ENCODE measurements at places on chromosomes 11 and 22.
A peak's percentile ranks its signal among the peaks of the same experiment; 100 is the strongest.

- no peak for DNase-seq
These were observed 406.6 kb upstream of the LARGE1 start for GRCh38 chr22:34326901-34327300.

- DNase-seq = no peak
These were observed 160.0 kb upstream of the TRPC6 start for GRCh38 chr11:101743828-101744227.

- DNase-seq = no peak
These were observed 101.8 kb upstream of the CTSC start for GRCh38 chr11:88439356-88439755.

DNA sequence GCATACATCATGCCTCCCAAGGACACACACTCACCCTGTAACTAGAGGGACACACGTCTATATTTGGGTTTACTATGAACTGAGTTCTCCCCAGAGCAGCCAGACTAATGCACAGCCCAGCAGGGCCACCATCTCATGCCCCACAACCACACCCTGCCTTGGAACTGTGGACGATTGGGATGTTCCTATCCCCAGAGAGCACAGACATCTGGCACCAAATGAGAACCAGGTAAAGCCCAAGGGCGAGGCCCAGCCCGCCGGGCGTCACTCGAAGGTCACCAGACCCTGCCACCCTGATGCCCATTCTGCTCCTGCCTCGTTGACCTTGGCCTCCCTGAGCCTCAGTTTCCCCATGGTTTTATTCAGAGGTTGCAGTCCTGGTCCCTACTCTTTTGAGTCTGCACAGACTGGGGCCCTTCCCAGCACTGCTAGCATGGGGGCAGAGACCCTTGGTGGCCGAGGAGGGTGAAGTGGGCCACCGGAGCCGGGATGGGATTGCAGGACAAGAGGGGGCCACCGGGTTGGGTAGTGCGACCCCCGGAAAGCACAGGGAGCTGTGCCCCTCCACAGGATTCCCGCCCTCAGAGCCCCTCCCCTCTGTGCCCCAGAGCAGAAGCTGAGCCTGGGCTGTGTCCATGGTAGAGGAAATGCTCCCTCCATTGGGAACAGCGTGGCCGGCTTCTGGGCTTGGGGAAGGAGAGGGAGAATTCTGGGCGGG, 56.8 kb downstream of the IGLL5 start:
- no peak for DNase-seq

DNA sequence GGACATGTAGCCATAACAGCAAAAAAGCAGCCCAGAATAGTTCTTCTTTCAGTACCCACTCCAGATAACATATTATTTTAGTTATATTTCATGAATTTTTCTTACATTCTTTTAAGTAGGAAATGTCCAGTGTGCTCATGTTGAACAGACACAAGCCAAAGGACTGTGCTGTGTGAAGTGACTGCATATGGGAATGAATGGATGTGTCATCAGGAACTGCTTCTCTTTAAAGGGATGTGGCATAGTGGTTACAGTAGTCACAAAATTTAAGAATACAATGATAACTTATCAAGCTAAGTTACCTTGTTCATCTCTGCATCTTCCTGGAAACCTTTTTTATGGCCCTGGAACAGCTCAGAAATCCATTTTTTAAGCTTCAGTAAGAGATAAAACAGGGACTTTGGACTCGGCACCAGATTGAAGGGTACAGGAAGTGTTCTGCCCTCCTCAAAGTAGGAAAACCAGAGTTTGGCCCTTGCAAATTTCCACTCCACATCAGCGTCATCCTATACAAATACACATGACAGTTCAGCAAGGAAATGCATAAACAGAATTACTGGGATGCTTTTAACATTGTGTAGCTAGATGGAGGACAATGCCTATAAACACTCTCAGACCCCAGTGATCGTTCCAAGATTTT, 112.8 kb downstream of the TRPC6 start:
- no peak for DNase-seq

DNA sequence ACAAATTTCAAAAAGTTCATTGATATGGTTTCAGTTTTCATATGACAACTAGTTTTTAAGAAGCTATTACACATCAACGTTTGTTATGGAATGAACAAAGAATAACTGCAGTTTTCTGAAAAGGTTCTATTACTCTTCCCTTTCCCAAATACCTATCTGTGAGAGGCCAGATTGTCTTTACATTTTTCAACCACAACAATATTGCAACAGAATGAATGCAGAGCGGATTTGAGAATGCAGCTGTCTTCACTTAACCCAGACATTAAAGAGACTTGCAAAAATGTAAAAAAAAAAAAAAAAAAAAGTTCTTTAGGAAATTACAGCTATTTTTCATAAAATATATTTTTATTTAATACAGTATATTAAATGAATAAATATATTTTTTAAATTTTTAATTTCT, 250.8 kb downstream of the DDX10 start:
- no peak for DNase-seq

- DNase-seq = peak; percentile 45
These were observed 1.5 kb downstream of the HIPK3 start for GRCh38 chr11:33258631-33259205.

GRCh38 chr11:61690706-61691379, 10.7 kb downstream of the DAGLA start:
- DNase-seq = no peak

- DNase-seq = no peak
These were observed at the start of gene SUSD2 for GRCh38 chr22:24181088-24181995. Gene SUSD2 (plus strand): TSS chr22:24181487. CDS start chr22:24181520, 33 bp downstream.

DNA sequence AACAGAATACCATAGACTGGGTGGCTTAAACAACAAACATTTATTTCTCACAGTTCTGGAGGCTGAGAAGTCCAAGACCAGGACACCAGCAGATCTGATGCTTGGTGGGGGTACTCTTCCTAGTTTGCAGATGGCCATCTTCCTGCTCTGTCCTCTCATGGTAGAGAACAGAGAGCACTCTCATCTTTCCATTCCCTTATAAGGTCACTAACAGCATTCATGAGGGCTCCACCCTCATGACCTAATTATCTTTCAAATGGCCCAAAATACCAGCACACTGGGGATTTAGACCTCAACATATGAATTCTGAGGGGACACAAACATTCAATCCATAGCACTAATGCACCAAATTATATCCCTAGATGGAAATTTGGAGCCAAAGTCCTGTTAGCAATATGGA, 6.1 kb downstream of the STK33 start:
- no peak for DNase-seq

GRCh38 chr11:65821107-65821506, 12.7 kb upstream of the SNX32 start:
- no peak for DNase-seq

DNA sequence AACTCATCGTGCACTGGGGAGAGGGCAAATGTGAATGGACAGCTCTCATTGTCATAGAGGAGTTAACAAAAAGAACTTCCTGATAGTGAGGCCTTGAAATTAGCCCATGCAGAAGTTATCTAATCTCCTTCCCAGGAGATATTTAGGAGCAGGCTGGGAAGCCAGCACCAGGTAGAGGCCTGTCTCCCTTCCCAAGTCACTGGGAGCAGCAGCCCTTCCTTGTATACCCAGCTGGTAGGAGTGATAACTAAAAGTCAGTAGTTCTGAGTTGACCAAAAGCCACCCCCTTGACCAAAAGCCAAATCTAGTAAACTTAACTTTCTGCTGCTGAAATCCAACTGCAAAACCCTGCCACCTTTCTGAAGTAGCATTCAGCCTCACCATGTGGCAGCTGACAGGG, 1.4 kb upstream of the BACE1-AS start:
- DNase-seq = no peak

GRCh38 chr22:11626422-11626773, 3901.6 kb upstream of the OR11H1 start:
- no peak for DNase-seq

- DNase-seq = no peak
These were observed 123.3 kb upstream of the LUZP2 start for GRCh38 chr11:24373516-24373915.

DNA sequence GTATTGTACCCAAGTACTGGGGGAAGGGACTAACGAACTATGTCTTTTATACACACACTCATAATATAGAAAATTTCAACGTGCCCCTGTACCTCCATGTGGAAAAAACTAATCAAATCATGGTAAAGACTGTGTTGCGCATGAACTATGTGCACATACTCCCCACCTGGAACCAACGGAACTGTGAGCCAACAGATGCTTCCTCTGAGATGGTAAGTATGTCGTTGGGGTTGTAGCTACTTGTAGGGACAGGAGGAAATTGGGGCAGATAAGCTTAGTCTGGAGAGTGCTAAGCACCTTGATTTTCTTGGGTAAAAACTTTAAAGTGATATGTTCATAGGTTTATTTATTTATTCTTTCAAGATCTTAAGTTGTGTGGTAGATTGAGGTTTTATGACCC, 40.1 kb downstream of the GLYAT start:
- DNase-seq = no peak

GRCh38 chr22:40332319-40332781, 13.9 kb upstream of the ADSL start:
- DNase-seq = no peak

- no peak for DNase-seq
These were observed 9.4 kb downstream of the C11orf97 start for GRCh38 chr11:94521684-94522083.

DNA sequence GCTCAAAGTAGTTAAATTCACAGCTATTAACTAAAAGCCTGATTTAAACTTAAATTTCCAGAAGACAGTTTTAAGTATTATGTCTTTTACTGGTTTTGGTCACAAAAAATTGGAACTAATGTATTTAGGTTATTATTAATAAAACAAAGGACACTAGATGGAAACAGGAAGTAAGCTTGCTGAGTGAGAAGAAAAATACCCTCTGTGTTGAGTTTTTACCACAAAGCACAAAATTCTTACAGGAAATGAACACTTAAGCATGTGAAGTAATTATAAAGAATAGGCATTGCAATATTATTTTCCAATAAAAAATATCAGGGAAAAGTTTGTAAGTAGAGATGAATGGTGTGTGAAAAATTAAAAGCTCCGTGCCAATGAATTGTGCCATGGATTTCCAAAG, 46.3 kb downstream of the PIK3C2A start:
- DNase-seq = no peak
